ENCODE measurements at places on chromosomes 16 and 17.

- no peak for DNase-seq
Measured at GRCh38 chr17:74393346-74393942, 26.1 kb downstream of the GPR142 start.

GRCh38 chr16:66425651-66426050, 1.4 kb upstream of the BEAN1 start:
- no peak for DNase-seq

DNA sequence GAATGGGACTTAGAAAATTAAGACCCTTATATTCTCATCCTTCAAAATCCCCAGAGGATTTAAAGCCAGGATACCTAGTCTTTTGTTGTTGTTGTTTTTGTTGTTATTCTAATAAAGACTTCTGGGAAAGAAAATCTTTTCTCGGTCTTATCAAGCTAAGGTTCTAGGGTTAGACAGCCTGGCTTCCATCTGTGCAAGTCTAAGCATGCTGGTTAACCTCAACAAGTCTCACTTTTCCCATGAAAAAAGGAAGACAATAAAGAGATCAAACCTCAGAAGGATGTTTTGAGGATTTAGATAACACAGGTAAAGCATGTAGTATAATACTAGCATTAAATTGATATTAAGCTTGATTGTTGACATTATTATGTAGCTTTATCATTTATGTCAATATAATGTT, 486.4 kb upstream of the SOX9 start:
- no peak for DNase-seq

GRCh38 chr16:785563-786535, 2.3 kb downstream of the RPUSD1 start:
- peak; percentile 56 for DNase-seq

DNA sequence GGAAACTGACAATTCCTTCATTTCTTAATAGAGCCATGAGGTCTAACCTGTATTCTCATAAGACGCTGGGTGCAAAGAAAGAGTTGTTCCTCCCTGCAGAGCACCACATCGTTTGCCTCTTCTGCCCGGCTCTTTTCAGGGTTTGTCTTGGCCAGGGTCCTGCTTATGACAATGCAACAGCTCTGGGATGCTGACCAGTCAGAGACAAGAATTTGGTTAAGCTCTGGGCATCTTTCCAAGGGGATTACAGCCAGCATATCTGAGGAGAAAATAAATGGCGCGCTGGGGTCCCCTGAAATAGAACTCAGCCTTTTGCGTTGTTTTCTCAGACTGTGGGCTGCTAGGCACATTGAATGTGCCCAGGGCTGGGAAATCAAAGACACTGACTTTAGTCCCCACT, 128.6 kb downstream of the SHISA6 start:
- DNase-seq: no peak

GRCh38 chr17:60712675-60713074, 35.0 kb downstream of the BCAS3 start:
- no peak for DNase-seq

- DNase-seq: no peak
Measured at GRCh38 chr17:37299257-37299980, 76.4 kb upstream of the C17orf78 start.

DNA sequence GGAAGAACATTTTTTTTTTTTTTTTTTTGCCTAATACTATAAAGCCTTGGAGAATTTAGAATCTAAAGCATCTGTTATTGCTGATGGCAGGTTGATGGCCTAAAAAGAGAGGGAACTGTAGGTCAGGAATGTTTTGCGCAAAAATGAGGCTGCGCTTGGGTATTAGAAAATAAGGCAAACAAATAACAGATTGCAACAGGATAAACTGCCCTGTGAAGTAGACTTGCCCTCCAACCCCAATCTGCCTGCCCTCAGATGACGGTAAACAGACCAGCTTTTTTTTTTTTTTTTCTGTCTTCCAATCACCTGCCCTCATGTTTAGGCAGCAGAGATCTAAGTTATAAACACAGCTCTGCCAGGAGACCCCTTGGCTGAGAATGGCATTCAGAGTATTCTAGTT, 3.8 kb upstream of the DHX8 start:
- DNase-seq: no peak

- DNase-seq: no peak
Measured at GRCh38 chr16:68999114-68999513, 106.3 kb upstream of the HAS3 start.

- no peak for DNase-seq
Measured at GRCh38 chr16:55055262-55055661, 124.6 kb downstream of the IRX5 start.

DNA sequence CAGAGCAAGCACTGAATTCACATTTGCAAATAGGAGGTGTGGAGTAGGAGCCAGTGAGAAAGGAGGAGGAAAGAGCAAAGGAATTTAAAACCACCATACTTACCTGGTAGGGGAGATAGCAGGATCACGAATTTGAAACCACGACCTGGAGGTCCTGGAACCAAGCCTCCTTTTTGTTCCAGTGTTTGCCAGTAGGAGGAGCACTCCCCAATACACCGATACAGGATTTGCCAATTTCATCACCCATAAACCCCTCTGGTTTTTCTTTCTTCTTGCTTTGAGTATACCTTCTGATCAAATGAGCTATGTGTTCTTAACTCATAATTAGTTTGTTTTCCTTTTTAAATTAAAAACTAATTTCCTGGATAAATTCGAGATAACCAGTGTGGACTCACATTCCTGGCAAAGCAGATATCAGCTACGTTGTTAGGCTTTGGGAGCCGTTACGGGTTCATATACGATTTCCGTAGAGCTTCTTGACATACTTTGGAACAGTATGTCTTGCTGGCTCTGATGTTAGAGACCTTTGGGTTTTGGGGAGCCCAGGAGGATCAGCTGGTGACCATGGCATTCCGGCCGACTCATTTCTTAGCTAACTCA, 22.7 kb downstream of the BCO1 start:
- DNase-seq: no peak

DNA sequence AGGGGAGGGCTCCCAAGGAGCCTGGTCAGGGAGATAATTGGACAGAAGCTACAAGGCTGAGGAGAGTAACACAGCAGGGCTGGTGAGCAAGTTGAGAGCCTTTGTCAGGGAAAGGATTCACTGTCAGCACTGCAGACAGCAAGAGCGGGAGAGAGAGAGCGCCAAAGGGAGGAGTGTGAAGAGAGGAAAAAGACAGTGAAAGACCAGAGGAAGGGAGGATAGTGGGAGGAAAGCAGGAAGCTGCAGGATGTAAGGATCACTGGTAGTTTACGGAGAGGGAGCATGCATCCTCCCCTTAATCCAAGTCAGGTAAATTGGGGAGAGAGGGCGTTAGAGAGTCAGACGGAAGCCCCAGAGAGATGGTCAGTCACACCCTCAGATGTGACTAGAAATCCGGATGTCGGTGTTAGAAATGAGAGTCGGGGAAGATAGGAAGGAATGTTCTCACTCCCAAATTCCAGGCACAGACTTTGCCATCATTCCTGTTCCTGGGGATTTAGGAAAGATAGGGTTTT, 13.8 kb upstream of the SPOP start:
- no peak for DNase-seq

- no peak for DNase-seq
Measured at GRCh38 chr17:81387100-81388090, 7.9 kb upstream of the BAHCC1 start.

DNA sequence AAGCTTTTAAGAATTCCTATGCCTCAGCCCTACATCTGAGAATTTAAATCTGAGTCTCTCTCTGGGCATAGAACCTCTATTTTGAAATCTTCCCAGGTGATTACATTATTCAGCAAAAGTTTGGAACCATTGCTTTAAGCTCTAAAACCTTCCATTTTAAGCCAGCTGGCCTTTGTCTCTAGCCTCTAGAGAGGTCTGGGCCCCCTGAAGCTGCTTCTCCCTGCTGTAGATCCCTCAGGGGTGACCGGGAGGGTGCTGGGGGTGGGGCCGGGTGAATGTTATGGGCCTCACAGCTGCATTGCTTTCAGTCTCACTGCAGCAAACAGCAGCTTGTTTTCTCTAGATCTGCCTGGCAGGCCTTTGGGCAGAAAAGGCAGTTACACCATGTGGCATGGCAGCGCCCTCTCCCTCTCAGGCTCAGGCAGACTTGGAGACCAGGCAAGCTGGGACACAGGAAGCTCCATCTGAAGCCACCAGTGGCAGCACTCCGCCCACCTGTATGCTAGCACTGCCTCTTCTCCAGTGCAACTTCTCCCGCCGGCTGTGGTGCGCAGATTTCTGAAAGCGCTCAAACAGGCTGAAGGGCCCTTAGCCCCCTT, 66.3 kb downstream of the MPRIP start:
- no peak for DNase-seq

- no peak for DNase-seq
Measured at GRCh38 chr17:57874434-57875289, 24.8 kb upstream of the MRPS23 start.

DNA sequence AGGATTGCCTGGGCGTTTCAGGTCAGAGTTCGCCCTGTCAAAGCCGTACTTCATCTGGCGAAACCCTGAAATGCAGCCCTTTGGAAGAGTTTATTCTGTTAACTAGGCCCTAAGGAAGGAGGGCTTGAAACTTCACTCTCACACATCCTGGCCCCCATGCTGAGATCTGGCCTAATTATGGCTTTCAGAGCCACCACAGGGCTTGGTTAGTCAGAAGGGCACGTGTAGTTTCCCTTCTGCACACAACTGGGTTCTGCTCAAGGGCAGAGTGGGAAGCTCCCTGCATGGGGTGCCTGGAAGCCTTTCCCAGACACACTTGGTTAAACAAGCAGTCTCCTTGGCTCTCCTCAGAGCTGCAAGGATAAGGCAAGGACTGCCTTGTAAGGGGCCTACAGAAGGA, 397.3 kb downstream of the SHISA9 start:
- DNase-seq: no peak

DNA sequence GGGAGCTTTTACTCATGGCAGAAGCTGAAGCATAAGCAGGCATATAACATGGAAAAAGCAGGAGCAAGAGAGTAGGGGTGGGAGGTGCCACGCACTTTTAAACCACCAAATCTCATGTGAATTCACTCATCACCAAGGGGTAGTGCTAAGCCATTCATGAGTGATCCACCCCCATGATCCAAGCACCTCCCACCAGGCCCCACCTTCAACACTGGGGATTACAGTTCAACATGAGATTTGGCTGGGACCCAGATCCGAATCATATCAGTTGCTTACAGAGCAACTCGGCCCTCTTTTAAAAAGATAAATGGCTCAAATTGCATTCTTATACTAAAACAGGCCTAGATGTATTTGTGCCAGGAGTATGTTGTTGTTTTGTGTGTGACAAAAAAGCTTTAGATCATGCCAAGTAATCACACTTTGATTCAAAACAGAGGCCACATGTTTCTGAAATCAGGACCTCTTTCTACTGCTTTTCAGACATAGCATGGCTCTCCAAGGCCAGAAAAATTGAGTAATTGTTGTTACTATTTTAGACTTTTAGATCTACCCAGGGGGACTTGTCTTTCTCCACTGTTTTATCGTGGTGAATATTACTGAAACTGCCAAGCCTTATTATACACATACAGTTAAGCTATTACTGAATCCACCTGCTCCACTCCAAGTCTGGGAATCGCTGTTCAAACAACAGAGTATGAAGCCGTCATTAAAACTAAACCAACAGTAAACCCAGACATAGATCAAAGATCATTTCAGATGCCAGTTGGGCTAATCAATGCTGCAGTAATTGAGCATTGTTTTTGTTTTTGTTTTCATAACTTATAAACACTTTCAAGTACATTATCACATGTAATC, 163.3 kb downstream of the KCNJ2 start:
- DNase-seq: no peak

DNA sequence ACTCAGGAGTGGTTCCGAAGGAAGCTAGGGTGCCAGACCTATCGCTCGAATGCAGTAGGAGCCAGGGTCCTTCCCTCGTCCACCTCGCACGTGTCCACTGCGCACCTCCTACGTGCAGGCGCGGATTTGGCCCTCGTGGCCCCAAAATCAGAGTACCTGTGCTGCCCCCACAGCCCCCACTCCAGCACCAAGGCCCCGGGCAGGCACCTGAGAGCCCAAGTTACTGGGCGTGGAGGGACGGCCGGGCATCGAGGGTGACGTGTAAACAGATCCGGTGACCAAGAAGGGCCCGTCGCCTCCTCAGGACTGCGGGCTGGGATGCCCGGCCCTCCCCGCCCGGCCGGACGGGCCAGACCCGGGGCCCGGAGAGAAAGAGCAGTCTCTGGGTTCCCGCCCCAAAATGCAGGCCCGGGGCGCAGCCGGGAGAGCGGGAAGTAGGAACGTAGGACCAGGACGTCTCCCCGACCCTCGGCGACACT, 492 bp downstream of the SLC25A39 start:
- DNase-seq: no peak

GRCh38 chr16:79137426-79137939, 463.1 kb downstream of the MAF start:
- DNase-seq: no peak

DNA sequence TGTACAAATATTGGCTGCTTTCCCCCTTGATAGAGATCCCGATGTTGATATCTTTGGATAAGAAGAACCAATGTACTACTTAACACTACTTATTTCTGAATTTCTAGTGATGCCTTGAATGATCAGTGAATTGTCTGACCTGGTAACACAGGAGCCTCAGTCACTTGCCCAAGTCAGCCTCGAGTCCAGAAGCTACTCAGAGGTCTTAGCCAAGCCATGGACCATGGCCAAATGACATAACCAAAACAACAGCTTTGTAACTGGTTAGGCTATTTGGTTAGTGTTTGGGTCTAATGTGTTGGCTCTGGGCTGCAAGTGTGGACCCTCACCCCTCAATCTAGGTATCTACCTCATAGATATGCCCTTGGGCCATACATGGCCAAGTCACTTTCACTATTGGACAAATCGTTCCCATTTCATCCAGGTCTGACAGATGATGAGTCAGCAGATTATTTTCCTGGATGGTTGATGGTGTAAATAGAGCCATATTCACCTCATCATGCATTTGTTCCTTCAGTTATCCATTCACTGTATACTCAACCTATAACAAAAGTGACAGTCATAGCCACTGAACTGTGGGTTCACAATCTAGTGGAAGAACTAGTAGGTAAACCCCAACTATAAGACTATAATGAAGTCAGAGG, 3.5 kb downstream of the RBFOX1 start:
- DNase-seq: no peak

DNA sequence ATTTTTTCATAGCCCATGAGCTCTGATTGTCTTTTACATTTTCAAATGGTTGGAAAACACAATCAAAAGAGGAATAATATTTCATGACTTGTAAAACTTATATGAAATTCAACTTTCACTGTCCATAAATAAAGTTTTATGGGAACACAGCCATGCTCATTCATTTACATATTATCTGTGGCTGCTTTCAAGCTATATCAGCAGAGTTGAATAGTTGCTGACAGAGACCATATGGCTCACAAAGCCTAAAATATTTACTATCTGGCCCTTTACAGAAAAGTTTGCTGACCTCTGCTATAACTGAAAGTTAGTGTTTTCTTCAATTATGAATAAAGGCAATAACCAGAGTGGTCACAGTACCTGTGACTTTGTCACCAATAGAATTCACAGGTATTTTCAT, 128.2 kb upstream of the GNAO1 start:
- no peak for DNase-seq

- DNase-seq: no peak
Measured at GRCh38 chr17:65409381-65409780, 152.1 kb downstream of the AXIN2 start.

- DNase-seq: no peak
Measured at GRCh38 chr17:39729280-39729851, 966 bp downstream of the MIEN1 start.

All from stimulated activated CD8-positive, alpha-beta memory T cell treated with anti-CD3 and anti-CD28 coated beads, Interleukin-4, amount 100 ng/mL, for 1 hour (primary cell).